ENCODE measurements at places on chromosomes 12 and 14.

DNA sequence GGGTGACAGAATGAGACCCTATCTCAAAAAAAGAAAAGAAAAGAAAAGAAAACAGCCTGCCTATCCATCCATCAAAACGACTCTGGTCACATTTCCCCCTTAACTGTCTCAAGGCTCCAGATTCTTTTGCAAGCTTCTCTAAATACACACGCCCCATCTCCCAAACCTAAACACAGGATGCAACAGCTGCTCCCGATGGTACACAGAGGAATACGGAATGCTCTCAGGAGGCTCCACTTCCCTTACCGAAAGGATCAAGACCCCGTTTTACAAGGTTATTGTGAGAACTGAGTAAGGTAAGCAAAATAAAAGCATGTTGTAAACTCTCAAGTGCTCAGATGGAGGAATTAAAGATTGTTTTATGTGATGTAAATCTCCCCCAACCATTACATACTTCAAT, 62.3 kb downstream of the NT5DC3 start:
- H3K4me3 ChIP-seq, result no peak overlapping the region
- H3K4me1 ChIP-seq, result no peaks in the 10 kb centered on the region
- no peak overlapping the region for H3K27ac ChIP-seq
- no peak for DNase-seq
- H3K27me3 ChIP-seq, result no peaks in the 10 kb centered on the region

DNA sequence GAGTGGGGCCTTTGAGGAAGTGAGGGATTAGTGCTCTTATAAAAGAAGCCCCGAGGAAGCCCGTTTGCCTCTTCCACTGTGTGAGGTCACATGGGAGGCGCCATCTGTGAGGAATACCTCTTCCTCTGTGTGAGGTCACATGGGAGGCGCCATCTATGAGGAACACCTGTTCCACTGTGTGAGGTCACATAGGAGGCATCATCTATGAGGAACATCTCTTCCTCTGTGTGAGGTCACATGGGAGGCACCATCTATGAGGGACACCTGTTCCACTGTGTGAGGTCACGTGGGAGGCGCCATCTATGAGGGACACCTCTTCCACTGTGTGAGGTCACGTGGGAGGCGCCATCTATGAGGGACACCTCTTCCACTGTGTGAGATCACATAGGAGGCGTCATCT, 69.7 kb downstream of the SLC24A4 start:
- no peak overlapping the region for H3K4me3 ChIP-seq
- H3K4me1 ChIP-seq, result no peaks in the 10 kb centered on the region
- no peaks in the 10 kb centered on the region for H3K36me3 ChIP-seq
- peaks cover 10% of the 10 kb centered on the region for H3K27me3 ChIP-seq

DNA sequence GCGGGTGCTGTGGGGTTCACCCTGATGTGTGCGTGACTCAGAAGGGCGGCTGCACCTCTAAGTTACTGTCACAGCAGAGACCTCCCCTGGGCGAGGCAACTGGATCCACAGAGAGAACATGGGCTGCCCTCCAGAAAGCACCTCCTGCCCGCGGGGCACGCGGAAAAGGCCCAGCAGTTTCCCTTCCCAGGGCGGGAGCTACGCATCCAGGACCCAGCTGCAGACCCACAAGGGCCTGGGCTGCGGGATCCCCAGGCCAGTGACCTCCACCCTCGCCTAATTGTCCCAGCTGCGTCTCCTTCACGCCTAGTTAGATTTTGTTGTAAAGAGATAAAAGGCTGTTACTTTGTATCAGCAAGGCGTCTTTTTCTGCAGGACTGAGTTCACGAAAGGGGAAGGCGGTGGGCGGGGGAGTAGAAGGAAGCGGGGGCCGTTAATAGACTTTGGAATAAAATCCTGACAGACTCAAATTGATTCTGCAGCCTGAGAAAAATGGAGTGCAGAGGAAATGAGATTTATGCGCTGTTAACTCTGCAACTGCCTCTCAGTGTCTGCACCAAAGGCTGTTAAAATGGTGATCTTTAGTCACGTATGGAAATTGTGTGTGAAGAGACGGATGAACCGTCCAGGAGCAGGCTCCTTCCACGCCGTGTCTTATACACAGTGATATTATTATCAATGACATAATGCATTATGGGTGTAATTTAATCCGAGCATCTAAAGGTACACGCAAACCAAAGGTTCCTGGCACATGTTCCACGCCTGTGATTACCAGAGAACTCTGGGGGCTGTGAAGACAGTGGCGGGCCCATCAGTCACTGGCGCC, 65.9 kb upstream of the FBRSL1 start:
- H3K27me3 ChIP-seq, result peaks cover 14% of the 10 kb centered on the region
- no peak for DNase-seq
- no peak overlapping the region for H3K27ac ChIP-seq
- H3K36me3 ChIP-seq, result no peaks in the 10 kb centered on the region
- H3K4me1 ChIP-seq, result peaks cover under 1% of the 10 kb centered on the region

- no peak overlapping the region for H3K27ac ChIP-seq
- peaks cover 8% of the 10 kb centered on the region for H3K4me1 ChIP-seq
- peaks cover 4% of the 10 kb centered on the region for H3K27me3 ChIP-seq
- H3K4me3 ChIP-seq, result no peak overlapping the region
Measured at GRCh38 chr12:57025196-57025595, 8.9 kb upstream of the TAC3 start.
